Spinal cord (tissue), 10 donors: ENCODE measurements at places on chromosomes 1 and 21. TPM values are rescaled to one million over a fixed set of nuclear protein-coding genes. Genes with fewer than 3 reads are reported as not detected.

GRCh38 chr1:3543076-3544039, 68.0 kb downstream of the MEGF6 start:
- DNase-seq: no peak

- DNase-seq: no peak
Measured at GRCh38 chr1:197776351-197777105, 1.2 kb upstream of the DENND1B start.

- DNase-seq: no peak
Measured at GRCh38 chr1:240635466-240636256, 23.7 kb upstream of the GREM2 start.

- DNase-seq: no peak
Measured at GRCh38 chr1:77504986-77505385, 177.5 kb downstream of the ZZZ3 start.

DNA sequence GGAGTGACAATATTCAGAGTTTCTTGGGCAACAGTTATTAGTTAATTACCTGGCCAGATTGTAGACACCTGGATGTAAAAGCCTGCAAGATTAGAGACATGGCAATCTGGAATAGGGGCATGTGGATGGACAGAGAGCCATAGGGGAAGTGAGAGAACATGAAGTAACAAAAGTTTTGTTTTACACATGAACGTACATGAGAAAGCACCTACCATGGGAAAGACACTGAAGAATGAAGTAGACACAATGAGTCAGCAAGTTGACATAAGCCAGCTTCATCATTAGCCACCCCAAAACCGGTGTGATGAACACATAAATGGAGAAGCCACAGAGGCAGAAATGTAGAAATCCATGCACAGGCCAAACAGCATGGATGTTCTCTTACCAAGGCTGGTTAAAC, 462.1 kb upstream of the C1orf87 start:
- no peak for DNase-seq

DNA sequence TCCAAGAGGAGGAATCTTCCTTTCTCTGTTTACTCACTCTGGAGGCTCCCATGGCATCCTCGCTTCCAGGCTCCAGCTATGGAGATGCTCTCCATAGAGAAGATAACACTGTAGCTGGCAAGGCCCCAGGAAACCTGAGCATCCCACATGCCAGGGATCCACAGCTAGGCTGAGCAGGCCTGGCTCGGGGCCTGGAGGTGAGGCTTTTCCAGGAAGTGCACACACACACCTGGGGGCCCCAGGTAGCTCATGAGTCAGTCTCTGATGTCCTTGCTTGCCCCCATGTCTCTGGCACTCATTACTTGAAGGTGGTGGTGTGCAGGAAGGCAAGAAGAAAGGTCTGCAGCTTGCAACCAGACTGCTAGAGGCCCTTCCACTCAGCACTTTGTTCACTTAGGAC, 5.5 kb upstream of the LCE5A start:
- DNase-seq: no peak

- DNase-seq: no peak
Measured at GRCh38 chr1:225881081-225881958, 860 bp downstream of the TMEM63A start.

DNA sequence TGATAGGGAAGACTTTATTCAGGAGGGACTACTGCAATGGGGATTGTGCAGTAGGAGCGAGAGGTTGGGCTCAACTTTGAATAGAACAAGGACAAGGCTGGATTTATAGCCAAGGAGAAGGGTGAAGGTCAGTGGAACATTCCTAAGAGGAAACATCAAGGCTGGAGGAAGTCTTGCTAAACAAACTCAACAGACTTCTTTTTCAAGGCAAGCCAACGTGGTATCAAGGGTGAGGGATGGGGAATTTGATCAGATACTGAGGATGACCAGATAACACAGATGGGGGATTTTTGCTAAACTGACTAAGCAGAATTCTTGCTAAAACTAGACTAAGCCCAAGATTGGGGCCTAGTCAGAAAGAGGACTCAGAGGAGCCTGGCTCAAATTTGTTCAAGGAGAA, 107.3 kb downstream of the DUSP10 start:
- no peak for DNase-seq

DNA sequence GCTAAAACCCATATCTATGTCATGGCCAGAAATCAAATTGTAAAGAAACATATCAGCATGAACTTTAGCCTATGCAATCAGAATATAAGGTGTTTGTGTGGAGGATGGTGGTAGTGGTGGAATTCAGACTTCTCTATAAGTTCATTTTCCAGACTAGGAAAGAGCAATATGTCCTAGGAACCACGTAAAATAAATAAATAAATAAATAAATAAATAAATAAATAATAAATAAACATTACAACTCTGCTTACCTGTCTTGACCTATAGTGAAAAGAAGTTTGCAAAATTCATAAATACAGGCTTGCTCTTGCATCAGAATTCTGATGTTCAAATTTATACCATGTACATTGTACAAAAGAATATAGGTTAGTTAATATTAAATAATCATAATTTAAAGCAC, 1382.6 kb upstream of the ADGRL2 start:
- DNase-seq: no peak

DNA sequence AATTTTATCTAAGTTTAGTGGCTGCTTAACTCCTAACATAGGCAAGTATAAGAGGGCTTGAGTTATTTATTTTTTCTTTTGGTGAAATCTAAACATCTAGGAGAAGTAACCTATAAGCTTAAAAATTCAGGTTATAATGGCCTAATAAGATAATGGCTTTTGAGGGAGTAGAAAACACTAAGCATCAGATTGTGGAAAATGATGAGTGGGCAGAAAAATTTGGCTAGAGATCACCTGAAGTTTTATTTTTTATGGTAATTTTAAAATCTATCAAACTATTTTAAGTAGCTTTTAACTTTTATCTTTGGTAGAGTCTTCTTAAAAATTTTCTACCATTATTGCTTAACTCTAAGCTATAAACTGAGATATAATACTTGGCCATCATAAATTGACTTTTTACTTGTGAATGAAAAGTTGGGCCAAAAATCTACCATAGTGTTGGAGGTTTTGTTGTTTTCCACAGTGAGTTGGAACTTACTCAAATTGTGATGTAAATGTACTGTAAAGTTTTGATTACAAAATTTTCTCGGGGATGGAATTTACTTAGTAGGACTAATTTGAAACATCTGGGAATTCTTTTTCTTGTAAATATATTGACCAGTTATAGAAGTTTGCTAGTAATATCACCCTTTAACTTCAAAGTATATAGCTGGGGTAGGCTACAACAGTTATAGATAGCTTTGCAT, 63.9 kb downstream of the USP25 start:
- no peak for DNase-seq

DNA sequence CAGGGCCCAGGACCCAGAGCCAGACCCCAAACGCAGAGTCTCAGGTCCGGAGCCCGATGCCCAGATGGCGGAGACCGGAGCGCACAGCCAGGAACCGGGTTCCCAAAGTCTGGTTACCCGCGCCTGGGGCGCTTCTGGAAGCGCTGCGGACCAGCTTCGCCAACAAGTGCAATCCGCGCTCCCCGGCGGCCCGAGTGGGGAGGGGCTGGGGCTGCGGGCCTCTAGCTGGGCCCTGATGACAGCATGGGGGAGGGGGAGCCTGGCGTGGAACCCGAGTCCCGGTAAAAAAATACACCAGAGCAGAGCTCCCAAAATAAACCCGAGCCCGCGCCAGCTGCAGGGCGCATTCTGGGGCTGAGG, 494 bp downstream of the NT5C1A start:
- no peak for DNase-seq

- no peak for DNase-seq
Measured at GRCh38 chr21:45285266-45285931, 2.3 kb downstream of the POFUT2 start.

DNA sequence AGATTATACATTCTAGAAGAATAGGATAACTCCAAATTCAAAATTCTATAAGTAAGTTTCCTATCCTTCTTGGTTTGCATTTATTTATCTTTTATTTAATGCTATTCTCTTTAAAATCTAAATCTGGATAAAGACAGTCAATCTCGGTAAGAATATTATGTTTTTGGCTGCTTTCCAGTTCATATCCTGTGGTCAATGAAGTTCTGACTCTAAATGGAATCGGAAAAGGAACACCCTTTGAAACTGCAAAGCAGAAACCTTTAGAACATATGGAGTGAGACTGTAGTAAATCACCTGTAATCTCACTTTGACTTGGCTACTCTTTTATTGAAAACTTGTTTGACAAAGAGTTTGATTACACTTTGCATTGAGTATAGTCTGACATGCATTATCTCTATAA, 85.2 kb downstream of the KIFAP3 start:
- DNase-seq: no peak

The OLFML2B gene
- 17.3 TPM for total RNA-seq

The OR2T29 gene
- not detected for total RNA-seq
